Stimulated activated CD4-positive, alpha-beta T cell treated with anti-CD3 and anti-CD28 coated beads, Interleukin-15, amount 100 ng/mL, for 48 hours (primary cell): ENCODE measurements at places on chromosomes 12 and 14.

DNA sequence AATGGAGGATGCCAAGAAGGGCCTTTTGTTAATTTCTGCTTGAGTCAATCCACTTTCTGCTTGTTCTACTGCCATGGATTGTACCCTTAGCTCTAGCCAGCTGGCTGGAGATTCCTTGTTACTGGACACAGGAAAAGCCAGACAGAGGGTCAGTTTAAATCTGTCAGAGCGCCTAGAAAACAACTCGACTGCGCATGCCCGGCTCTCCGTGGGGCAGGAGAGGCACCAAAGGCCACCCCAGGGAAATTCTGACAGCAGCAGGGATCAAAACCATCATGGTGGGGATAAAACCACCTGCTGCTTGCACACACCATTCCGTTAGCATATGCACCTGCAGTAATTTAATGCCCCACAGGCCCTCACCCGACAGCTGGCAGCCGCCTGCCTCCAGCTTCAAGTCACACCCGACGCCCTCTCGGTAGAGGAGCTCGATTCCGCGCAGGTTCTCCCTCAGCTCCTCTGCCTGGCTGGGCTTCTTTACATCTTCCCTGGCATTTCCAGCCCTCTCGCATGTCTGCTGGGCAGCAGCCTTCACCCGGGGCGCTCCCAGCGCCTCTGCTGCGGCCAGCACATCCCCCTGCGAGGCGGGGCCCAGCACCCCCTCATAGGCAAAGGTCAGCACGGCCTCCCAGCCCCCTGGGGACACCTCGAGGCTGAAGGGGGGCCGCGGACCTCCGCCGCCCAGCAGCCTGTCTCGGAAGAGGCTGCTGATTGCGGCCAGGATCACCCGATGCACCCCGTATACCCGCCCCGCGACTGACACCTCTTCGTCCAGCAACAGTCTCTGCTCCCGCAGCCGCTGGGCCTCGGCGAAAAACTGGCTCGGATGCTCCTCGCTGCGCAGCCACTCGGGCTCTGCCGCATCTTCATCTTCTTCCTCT, 1.0 kb downstream of the KLHL33 start:
- DNase-seq, result no peak

DNA sequence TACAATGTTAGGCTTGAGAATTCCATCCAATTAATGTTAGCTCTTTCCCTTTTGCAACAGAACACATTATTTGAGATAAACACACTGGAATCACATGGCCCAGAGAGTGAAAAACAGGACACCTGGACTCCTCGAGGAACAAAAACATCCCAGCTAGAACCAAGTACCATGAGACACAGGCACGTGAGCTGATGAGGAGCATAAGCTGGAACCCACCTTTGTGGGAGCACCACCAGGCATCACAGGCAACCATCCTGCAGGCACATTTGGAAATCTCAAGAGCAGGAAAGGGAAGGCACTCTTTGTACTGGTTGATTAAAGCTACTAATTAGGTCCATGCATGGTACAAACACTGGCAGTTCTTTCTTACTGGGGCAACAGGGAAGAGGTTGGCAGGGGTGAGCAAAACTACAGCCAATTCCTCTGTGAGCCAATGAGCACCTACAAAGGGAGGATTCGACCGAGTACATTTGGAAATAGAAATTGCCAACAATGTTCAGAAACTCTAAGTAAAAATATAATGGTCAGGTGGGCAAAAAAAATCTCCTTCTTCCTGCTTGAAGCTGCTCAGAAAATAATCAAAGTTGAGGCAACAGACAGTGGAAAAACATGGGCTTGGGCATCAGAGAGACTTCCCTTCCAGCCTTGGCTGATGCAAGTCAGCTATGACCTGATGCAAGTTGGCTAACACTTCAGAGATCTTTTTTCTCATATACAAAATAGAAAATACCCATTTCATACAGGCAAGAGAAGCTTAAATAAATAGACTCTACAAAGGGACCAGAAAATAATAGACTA, 216.7 kb downstream of the NUAK1 start:
- no peak for DNase-seq

GRCh38 chr14:64544607-64545312, 4.2 kb downstream of the HSPA2 start:
- DNase-seq, result no peak

- DNase-seq, result no peak
Measured at GRCh38 chr12:59620326-59620725, 24.5 kb downstream of the SLC16A7 start.

DNA sequence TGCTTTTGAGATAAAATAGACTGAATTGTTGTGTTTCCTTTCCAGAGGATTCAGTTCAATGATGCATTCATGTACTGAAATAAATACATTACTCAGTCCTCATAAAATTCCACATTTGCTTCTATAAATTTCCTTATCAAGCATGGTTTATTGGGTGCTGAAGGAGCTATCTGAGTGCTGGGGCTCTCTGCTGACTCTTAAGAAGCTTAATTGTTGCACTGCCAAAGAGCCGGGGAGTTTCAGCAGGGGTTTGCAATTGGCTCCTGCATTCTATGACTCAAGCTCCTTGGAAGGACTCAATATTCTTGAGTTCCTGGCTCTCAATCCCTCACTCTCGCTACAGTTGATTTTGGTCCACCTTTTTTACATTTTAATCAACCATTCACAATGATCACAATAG, 69.8 kb upstream of the PYGL start:
- no peak for DNase-seq

- DNase-seq, result no peak
Measured at GRCh38 chr12:71300772-71301675, 138.6 kb upstream of the LGR5 start.

DNA sequence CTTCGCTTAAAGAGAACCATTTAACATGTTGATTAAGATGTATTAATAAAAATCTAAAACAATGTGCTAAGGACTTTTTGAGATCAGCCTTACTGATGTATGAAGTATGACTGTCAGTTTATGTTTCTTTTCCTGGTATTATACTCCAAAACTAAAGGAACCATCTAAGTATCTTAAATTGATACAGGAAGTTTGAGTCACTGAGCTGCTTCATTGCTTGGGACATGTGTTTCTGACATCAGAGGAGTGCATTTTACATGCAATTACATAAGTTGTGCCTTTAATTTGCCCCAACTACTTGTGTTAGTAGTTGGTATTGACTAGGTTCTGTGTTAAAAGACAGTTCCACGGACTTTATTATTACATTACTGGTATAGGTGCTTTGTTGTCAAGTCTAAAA, 50.9 kb downstream of the PROX2 start:
- DNase-seq, result no peak

GRCh38 chr14:55107766-55108554, 21.1 kb upstream of the LGALS3 start:
- DNase-seq, result no peak

DNA sequence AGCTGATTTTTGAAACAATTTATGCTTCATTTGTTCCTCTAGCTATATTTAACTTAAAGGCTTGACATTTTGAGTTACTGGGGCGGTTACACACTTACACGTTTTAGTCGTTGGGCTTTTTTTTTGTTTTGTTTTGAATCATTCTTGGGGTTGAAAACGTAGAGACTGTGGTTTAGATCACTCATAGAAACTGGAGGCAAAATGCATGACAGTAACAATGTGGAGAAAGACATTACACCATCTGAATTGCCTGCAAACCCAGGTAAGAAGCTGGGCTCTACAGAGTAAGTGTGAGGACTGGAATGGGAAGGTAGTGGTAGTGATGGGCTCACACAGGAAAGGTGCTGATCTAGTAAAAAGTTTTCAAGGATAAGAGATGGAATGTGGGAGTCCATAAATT, at the start of gene CLEC2D:
Gene CLEC2D, plus strand, starts transcription at position 180 of the 400 bp plus-strand sequence. Its CDS starts 22 bp downstream, at position 202.
- no peak for DNase-seq

DNA sequence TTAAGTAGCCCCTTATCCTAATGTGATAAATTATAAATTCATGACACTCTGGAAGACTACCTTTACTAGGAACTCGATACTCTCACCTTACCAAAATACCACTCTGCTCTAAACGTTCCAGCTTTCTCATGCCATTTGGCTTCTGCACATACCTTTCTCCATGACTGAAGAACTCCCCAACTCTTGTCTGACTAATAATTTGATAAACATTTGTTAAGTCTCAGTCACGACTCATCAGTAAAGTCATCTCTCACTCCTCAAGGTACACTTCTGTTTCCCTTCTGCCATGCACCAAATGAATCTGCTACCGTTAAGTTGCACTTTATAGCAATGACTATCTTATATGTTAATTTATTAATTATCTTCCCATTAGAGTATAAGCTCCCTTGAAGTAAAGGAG, 498.3 kb upstream of the NOVA1 start:
- DNase-seq, result no peak

GRCh38 chr14:51304438-51304837, 64.4 kb downstream of the TMX1 start:
- peak; percentile 33 for DNase-seq

GRCh38 chr14:83164016-83164415, 1630.4 kb upstream of the SEL1L start:
- no peak for DNase-seq

- DNase-seq, result no peak
Measured at GRCh38 chr14:96354246-96354645, 8.9 kb downstream of the ATG2B start.

DNA sequence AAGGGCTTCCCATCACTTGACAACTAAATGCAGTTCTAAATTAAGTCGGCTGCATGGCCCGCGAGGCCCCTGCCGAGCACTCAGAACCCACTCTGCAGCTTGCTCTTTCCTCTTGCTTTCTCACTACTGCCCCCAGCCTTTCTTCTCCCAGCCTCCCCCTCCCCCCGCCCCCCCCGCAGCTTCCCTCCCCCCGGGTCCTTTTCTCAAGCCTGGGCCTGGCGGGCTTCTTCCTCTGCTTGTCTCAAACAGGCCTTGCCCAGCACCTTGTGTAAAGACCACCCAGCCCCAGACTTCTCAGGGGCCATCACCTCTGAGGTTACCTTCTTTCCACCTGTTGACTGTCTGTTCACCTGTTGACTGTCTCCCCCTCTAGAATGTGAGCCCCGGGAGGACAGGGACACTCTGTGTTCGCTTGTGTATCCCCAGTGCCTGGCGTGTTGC, 1.1 kb downstream of the CYP46A1 start:
- no peak for DNase-seq

DNA sequence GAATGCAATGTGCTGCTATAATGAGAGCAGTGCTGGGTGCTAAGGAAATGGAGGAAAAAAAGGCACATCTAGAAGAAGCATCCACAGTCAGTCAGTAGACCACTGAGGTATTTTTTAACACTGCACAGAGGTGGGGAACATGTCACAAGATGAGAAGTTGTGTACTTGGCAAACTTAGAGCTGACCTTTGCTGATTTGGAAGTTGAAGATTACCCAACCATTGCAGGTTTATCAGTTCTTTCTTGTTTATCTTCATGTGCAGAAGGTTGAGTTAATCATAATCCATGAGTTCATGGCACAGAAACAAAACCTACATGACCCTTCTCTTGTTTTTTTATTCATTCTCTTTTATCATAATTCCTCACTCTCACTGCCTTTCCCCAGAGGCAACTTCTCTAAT, 3.2 kb upstream of the PAH start:
- no peak for DNase-seq

DNA sequence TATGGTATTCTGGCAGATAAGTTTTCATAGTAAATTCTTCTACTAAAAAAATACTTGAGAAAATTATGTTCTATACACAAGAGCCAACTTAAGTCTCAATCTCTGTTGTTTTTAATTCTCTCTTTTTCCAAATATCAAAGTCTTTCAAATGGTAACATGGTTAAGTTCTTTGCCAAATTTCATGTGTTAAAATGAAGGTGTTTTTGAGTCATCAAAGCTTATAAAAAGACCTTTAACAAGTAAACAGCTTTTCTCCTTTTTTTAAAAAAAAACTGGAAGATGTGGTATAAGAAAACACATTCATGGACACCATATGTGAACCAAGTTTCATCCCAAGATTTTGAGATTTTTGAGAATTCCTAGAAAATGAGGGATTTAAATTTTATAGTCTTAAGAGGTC, 111.3 kb downstream of the FOXG1 start:
- DNase-seq, result no peak

GRCh38 chr12:53676656-53677015, 753 bp upstream of the ATP5MC2 start:
- DNase-seq, result peak; percentile 8
